OCI-LY7 (cell line): ENCODE measurements at places on chromosomes 4 and X.
A peak's percentile ranks its signal among the peaks of the same experiment; 100 is the strongest.

- no peak for DNase-seq
Measured at GRCh38 chr4:21067351-21067750, 367.1 kb downstream of the PACRGL start.

- DNase-seq: no peak
Measured at GRCh38 chr4:76600447-76600846, 165.4 kb downstream of the SHROOM3 start.

GRCh38 chrX:97987979-97988378 lies 1104.3 kb downstream of the RPA4 start:
- peak; percentile 32 for DNase-seq

DNA sequence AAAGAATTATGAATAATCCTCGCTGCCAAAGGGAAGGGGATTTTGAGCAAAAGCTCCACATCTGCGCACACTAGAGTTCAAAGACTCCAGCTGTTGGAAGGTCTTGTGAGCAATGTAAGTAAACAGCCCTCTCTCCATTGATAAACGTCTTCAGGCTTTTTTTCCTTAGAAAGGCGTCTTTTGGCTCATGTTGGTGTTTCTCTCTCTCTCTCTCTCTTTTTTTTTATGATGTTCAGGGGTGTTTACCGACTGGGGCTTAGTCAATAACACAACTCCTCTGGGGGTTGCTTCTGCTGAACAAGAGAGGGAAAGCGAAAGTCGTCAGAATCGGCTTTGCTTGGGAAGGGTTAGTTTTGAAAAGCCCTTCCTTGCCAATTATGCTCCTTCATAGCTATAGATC lies 53.2 kb upstream of the C1QTNF7 start:
- no peak for DNase-seq

DNA sequence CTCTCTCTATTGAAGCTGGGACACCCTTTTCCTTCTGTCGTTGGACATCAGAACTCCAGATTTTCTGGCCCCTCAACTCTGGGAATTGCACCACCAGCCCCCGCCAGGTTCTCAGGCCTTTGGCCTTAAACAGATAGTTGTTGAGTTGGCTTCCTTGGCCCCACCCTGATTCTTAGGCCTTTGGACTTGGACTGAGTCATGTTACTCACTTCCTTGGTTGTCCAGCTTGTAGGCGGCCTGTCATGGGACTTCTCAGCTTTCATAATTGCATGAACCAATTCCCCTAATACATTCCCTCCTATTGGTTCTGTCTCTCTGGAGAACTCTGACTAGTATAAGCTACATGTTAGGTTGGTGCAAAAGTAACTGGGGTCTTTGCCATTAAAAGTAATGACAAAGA lies 195.7 kb downstream of the GPAT3 start:
- DNase-seq: no peak
